BJ (cell line): ENCODE measurements at places on chromosomes 4 and X.
A peak's percentile ranks its signal among the peaks of the same experiment; 100 is the strongest.

- no peak for DNase-seq
These were observed 20.4 kb upstream of the FRMPD3 start for GRCh38 chrX:107429090-107429489.

DNA sequence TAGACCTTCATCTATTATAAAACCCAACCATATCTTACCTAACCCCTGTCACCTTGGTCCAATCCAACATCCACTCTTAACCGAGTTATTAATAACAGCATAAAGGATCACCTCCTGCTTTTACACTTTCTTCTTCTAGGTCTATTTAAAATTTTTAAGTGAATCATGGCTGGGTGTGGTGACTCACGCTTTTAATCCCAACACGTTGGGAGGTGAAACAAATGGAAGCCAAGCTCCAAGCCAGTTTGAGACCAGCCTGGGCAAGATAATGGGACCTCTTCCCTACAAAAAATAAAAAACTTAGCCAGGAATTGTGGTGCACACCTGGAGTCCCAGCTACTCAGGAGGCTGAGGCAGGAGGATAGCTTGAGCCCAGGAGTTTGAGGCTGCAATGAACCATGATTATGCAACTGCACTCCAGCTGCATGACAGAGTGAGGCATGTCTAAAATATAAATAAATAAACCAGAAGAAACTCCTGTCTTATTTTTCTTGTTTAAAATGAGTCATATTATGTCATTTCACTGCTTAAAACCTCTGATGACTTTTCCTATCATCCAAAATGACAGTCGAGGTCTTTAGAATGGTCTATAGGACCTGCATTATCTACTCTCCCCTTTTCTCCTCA lies 188.4 kb downstream of the GASK1B start:
- no peak for DNase-seq

DNA sequence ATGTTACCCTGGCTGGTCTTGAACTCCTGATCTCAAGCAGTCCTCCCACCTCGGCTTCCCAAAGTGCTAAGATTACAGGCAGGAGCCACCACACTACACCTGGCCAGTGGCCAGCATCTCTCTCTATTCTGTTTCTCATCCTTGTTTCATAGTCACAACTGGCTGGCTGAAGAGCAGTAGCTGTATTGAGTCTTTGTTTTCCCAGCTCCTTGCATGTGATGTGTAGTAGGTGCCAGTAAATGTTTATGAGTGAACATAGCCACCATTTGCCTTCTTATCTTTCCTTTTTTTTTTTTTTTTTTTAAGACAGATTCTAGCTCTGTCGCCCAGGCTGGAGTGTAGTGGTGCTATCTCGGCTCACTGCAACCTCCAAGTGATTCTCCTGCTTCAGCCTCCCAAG lies 23.6 kb downstream of the NUDT9 start:
- DNase-seq = no peak

DNA sequence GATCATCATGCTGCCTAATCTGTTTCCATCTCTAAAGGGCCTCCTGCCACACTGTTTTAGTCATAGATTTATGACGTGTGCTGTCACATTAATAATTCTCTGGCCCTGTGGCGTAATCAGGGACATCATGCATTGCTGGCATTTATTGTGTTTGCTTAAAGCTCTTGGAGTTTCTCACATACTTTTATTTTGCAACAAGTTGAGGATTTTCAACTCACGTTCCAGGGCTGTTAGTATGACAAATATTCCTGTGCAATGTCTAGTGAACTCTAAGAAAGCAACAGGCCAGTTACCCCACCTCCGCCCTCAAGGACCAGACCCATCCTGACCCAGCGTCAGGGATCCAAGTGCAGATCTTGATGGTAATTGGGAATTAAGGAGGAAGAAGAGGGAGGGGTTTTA lies 7.8 kb upstream of the PIGA start:
- peak; percentile 38 for DNase-seq

GRCh38 chr4:6986072-6986780 lies 56.9 kb upstream of the TADA2B start:
- no peak for DNase-seq

- DNase-seq = no peak
These were observed 52.9 kb upstream of the HPF1 start for GRCh38 chr4:169810325-169811323.

DNA sequence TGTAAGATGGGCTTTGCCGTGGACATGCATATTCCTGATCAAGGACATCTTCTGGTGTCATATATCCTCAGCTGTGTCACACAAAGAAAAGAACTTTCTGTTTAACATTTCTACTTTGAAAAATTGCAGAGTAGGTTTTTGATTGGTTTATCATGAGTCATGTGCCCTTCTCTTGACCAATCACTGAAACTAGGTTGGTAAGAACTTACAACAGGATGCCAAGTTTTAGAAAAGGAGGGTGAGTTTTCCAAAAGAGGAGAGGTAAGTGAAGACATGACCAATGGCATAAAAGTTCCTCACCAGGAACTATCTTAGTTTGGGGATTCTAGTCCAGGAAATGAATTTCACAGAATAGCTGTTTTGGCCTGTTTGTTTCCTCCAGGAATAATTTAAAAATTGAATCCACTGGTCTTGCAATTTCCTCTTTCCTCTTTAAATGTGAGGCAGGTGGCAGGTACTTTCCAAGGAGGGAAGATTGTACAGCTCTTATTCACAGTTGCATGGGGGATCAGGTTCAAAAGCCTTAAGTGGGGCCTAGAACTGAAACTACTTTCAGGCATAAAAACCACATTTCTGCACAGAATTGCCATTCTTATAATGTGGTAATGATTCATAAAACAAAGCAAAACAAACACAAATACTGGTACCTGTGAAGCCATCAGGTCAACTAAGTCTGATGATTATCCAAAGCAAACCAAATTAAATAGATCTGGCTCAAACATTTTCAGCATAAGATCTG lies 1114.5 kb upstream of the LCORL start:
- DNase-seq = no peak

GRCh38 chr4:185638093-185638492 lies 102.8 kb upstream of the PDLIM3 start:
- DNase-seq = no peak

GRCh38 chr4:105350859-105351490 lies 122.9 kb downstream of the PPA2 start:
- no peak for DNase-seq

- no peak for DNase-seq
These were observed 149.3 kb downstream of the NWD2 start for GRCh38 chr4:37393889-37394288.

DNA sequence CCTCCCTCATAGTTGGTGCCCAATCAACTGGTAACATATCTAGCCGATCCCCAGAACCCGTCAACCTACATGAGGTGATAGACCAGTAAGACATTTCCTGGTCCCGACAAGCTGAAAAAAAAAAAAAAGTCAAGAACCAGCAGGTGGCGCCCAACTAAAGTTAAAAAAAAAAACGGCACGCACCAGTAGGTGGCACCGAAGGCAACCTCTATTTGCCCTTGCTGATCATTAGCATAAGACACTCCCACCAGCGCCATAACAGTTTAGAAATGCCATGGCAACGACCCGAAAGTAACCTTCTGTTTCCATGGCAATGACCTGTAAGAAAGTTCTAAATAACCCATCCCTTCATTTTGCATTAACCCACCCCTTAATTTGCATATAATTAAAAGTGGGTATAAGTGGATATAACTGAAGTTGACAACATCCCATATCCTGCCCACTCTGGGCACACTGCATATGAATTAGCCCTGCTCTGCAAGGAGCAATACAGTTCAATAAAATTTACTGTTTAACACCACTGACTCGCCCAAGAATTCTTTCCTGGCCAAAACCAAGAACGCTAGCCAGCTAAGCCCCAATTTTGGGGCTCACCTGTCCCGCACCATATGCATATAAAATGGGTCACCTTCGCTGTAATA lies 83.9 kb upstream of the SPANXB1 start:
- DNase-seq = peak; percentile 2

DNA sequence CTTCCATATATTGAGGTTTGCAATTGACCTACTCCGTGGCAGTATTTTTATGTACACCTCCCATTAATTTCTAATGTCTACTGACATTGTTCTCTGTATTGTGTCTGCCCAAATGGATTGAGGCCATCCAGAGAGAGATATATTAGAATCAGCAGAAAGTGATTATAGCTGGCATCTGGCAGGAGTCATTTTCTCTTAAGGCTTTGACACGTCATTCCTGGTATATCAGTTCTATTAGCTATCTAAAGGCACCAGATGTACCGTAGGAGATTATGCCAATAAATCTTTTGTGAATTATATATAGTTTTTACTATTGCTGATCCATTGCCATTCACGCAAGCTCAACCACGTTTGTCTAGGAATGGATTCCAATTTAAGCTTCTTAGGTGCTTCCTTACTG lies 1026.4 kb upstream of the IGFBP7 start:
- no peak for DNase-seq

GRCh38 chr4:8303485-8304281 lies 34.1 kb downstream of the HTRA3 start:
- DNase-seq = peak; percentile 51

DNA sequence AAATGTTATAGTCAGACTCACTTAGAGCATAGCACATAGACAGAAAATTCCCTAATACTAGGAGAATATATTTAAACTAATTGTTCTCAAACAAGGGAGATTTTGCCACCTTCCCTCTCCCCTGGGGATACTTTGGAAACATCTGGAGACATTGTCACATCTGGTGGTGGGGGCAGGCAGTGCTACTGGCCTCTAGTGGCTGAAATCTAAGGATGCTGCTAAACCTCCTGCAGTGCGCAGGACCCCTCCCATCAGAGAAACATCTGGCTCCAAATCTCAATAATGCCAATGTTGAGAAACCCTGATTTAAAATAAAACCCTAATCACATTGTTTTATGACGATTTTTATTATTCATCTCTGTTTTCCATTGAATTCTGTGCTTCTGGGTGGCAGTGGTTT lies 244.9 kb downstream of the FRMPD4 start:
- no peak for DNase-seq

DNA sequence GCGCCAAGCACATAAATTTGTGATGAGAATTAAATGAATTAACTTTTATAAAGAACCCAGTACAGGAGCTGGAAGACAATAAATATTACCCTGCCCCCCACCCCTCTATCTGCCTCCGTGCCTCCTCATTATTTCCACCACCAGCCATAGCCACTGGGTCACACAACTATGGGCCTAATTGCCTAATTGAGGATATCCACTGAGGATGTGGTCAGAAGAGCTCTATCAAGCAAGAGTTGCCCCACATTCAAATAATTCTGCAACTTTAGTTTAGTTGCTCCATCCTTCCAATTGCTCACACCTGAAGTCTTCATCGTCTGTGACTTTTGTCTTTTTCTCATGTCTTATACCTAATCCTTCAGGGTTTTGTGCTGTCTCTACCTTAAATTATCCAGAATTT lies 9.5 kb upstream of the CXCL8 start:
- DNase-seq = no peak

DNA sequence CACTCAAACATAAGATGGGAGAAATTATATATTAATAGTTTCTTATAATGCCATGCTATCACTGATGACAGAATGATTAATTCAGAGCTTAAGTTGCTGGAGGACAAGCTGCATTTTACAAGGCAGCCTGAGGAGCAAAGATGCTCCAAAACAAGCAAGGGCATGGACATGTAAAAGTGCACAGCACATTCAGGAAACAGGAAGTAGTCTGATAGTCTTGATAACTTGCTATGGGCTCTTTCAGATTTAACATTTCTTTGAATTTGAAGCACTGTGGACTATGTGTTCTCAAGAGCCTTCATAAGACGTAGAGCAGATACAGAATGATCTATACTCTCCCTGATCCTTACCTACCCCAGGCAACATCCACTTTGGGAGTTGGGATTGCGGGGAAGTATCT lies 50.0 kb downstream of the AMMECR1 start:
- DNase-seq = no peak
